Inflammatory macrophage (primary cell): ENCODE measurements at places on chromosomes 12 and 14.

GRCh38 chr14:105617201-105617777 lies 90.9 kb downstream of the TMEM121 start:
- DNase-seq: no peak

GRCh38 chr14:60861545-60862140 lies 119.2 kb downstream of the TRMT5 start:
- DNase-seq: peak; percentile 22

- peak; percentile 94 for DNase-seq
Measured at GRCh38 chr14:98957211-98958047, 314.6 kb downstream of the BCL11B start.

DNA sequence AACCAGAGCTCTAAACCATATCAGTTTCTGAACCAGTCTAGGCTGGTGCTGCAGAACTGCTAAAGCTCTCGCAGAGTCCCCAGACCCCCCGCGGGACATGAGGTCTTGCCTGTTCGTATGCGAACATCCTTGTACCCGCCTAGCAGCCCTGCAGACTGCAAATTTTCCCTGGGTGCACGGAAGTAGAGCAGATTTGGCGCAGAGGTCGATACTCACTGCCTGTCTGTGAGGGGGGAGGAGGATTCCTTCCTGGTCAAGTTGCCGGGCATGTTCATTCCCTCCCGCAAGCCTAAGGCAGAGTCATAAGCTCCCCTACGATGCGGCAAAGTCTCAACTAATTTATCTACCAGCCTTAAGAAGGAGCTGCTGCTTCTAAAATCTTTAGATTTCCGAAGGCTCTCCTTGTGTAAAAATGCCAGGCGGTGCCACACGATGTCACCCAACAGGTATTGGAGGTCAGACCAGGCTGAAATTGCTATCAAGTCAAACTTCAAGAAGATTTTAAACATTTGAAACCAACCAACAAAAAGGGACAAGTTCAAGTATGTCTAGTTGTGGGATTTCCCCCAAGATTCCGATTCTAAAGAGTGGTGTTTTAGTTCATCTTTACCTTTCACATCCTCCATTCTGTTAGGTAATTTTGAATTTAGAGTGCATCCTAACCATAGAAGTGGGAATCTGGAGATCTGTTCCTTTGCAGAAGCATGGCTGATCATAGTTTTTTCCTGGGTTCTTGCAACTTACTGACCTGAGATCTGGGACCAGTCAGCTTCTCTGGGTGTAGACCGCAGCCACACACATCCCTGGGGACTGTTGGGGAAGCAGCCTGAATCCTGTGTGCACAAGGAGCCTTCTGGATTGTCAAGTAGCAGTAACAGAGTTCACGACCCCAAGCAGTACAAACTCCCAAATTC lies 1.6 kb upstream of the PAX9 start:
- no peak for DNase-seq

DNA sequence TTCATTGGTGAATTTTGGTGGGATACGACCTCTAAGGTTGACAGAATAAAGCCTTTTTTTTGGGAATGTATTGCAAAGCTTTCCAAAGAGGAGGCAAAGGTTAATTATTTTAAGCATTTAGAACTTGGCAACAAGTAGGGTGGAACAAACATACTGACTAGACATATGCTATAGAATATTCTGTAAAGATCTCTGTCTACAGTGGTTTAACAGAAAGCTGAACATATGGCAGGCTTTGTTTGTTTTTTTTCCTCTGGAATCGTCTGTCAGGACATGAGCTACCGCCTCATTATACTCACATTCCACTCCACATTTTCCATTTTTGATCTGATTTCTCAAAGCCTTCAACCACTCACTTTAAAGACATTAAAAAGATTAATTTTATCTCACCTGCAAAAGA lies 153.4 kb upstream of the PELI2 start:
- DNase-seq: no peak

DNA sequence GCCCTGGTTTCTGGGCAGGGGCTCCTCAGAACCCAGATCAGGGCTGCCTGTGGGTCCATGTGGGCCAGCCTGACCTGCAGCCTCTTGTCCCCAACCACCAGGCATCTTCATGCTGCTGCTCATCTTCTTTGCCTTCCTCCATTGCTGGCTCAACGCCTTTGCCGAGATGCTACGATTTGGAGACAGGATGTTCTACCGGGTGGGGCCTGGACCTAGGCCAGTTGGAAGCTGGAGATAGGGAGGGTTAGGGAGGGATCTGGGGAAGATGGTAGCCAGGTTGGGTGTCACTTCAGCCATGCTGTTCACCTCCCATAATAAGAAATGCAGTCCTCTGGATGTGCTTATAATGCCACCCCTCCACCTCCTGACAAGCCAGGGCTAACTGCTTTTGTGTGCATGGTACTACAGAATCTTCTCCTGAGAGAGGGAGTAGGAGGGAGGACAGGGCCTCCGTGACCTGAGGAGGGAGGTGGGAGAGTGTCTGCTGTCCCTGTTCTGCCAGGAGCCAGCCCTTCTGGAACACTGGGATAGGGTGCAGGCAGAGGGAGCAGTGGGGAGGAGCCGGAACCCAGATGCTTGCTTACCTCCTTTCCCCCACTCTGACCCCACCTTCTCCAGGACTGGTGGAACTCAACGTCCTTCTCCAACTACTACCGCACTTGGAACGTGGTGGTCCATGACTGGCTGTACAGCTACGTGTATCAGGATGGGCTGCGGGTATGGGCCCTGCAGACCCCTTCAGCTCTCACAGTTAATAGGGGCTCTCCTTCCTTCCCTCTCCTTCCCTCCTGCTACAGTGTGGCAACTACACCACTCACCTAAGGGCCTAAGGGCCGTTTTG lies 17.6 kb downstream of the SOAT2 start:
- DNase-seq: no peak

DNA sequence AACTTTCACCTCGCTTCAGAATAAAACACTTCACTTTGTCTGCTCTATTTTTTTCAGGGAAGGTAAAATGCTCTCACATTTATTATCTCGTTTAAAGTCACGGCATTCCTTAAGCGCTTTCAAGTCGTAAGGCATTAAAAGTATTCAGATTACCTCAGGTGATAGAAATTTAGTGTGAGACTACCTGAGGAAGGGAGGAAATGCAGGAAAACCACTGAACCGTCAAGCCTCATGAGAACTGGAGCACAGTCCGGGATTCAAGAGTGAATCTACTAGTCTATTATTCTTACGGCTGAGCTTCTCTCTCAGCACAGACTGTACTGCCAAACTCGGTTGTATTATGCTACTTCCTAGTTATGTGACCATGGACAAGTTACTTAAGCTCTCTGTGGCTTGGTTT lies 8.3 kb upstream of the PPFIBP1 start:
- no peak for DNase-seq

- DNase-seq: peak; percentile 30
Measured at GRCh38 chr12:1666685-1667162, 24.1 kb upstream of the ADIPOR2 start.

DNA sequence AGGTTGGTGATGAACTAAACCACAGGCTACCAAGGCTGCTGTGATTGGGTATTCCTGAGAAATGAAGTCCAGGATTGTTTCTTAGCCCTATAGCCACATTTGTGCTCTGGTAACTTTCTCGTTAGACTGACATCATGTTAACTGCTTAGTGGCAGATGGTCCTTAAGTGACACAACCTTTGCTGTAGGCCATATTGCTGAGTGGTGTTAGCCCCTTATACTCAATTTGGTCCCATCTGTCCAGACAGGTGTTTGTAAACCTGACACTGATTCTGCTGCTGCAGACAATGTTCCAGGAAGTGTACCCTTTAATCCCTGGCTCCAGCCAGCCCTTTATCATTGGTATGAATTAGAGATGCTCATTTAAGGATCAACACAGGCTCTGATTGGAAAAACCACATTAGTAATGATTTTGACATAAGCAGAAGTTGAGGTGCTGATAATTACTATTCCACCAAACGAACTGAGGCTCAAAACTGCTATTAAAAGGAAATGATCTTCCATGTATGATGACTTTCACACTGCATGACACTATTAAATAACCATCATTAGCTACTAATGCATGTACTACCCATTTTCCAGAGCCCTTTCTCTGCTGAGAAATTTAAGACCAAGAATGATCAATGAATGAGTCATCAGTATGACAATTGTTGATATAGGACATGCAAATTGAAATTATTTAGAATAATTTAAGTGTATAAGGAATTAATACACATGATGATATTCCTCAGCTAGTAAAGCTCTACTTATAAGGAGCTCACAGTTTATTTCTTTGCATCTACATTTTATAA lies 3.6 kb upstream of the SSTR1 start:
- DNase-seq: no peak

GRCh38 chr12:104928036-104928745 lies 29.9 kb downstream of the SLC41A2 start:
- DNase-seq: no peak

DNA sequence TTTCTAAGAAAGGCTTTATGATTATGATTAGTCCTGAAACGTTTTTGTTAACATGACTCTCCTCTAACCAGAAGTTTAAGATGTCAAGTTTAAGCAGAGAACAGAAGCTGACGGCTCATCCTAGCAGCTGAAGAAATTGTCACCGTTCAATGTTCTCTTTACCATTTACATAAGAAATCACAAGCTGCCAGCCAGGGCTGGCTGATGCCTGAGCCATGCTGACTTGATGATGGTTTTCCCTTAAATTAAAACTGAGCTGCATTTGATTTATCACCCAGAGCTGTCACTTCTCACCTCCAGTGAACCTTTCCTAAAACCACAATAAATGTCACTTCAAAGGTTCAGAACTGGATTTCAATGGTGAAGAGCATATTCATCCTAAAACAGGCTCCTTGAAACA lies 153.6 kb downstream of the KTN1 start:
- no peak for DNase-seq
